ENCODE measurements at places on chromosomes 12 and 14. TPM values are rescaled to one million over a fixed set of nuclear protein-coding genes. Genes with fewer than 3 reads are reported as not detected.
A peak's percentile ranks its signal among the peaks of the same experiment; 100 is the strongest.

- peak; percentile 62 for ATAC-seq
Measured at GRCh38 chr14:57657487-57657886, 163.8 kb upstream of the CCDC198 start.

DNA sequence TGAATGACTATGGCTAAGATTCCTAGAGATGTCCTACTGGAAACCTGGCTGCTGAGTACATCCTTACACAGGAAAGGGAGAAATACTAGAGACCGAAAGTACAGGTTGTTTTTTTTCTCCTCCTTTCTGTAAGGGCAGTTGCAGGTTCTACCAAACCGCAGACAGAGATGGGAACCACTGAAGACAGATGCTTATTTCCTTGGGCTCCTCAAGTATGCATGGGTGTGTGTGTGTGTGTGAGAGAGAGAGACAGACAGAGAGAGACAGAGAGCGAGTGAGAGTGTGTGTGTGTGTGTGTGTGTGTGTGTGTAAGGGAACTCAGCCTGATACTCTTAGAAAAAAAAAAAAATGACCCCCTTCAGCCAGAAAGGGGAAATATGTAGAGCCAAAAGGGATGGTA is 42.5 kb downstream of the MAP4K5 start:
- no peak for ATAC-seq

DNA sequence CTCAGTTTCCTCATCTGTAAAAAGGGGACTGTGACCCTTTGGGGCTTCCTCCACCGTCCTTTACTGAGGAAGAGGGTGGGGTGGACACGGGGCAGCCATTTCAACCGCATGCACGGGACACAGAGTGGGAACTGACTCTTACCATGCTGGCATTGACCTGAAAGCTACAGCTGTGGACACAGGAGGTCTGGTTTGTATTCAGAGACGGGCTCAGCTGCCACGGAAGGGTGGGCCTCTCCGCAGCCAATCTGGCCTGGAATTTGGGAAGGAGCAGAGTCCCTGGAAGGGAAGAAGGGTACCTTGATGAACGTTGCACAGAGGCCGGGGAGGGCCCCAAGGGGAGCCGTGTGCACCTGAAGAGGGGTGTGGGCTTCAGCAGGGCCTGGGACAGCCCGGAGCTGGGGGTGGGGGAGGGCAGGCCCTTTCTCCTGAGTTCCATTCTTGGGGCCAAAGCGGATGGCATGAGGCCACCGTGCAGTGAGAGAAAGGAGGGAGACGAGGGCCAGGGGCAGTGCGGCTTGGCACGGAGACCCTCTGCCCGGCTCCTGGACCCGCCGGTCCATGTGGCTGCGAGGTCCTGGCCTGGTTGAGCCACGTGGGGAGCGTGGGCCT is 14.5 kb downstream of the TNFAIP2 start:
- ATAC-seq, result no peak

- ATAC-seq, result peak; percentile 3
Measured at GRCh38 chr12:121001060-121001459, 15.2 kb downstream of the C12orf43 start.

- no peak for ATAC-seq
Measured at GRCh38 chr14:69574954-69575295, 254 bp upstream of the CCDC177 start.

DNA sequence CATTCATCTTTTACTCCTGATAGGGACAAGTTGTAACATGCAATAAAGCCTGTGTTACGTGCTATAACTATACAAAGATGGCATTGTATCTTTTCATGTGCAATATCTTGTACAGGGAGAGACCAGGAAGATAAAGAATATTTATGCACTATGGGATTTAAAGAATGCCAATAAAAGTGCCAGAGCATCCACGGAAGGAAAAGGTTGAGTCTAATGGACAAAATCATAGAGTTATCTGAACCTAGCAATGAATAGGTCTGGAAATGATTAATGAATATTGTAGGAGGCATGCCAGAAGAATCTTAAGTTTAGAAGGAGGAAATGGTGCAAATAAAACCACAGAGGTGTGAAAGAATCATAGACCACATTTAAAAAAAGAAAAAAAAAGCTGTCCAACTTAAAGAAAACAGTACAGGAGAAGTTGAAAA is 263.9 kb downstream of the KCNC2 start:
- no peak for ATAC-seq

- peak; percentile 95 for ATAC-seq
Measured at GRCh38 chr12:54935235-54935951, 49.2 kb downstream of the TESPA1 start.

The HOXC10 gene
- 0.64 TPM for total RNA-seq

The RTL1 gene
- total RNA-seq, result not detected

The MANSC1 gene
- 47.8 TPM for total RNA-seq

The ZBTB39 gene
- 2.6 TPM for total RNA-seq

The RNASE11 gene
- not detected for total RNA-seq

The ADCY6 gene
- total RNA-seq, result 11.1 TPM

The KRT74 gene
- total RNA-seq, result 0.12 TPM

The SMCO2 gene
- total RNA-seq, result 0.76 TPM

The KRT6B gene
- 2,496 TPM for total RNA-seq

The RNU4-1 gene
- total RNA-seq, result 20,765 TPM

The KLRC3 gene
- not detected for total RNA-seq

The DBX2 gene
- total RNA-seq, result not detected

The OR11G2 gene
- not detected for total RNA-seq

The MMP17 gene
- total RNA-seq, result 2.2 TPM

The OR6C70 gene
- not detected for total RNA-seq

The STYK1 gene
- total RNA-seq, result 5.7 TPM

The GPR68 gene
- 11.6 TPM for total RNA-seq

Measured in esophagus mucosa (tissue), 1 donor.